ENCODE measurements at places on chromosomes 6 and 20. TPM values are rescaled to one million over a fixed set of nuclear protein-coding genes. Genes with fewer than 3 reads are reported as not detected.

The MYB gene
- total RNA-seq, result 0.29 TPM

The KIAA1755 gene
- total RNA-seq, result 8.7 TPM

The CTAGE9 gene
- total RNA-seq, result not detected

The KIF25 gene
- total RNA-seq, result not detected

The ATAT1 gene
- 5.3 TPM for total RNA-seq

DNA sequence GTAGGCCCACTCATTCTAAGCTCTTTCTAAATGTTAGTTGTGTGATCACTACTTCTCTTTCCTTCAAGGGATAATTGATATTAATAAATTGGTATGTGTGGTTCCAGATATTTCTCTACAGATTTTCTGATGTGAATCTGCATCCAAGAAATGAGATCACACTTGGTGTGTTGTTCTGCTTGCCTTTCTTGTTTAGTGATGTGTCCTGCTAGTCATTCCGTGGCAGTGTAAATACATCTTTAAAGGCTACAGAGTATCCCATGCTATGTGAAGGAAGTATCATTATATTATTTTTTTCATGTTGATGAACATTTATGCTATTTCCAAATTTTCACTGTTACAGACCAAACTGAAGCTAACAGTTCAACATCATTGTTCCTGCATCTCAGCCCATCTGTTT, 13.2 kb downstream of the CDH26 start:
- DNase-seq, result no peak

DNA sequence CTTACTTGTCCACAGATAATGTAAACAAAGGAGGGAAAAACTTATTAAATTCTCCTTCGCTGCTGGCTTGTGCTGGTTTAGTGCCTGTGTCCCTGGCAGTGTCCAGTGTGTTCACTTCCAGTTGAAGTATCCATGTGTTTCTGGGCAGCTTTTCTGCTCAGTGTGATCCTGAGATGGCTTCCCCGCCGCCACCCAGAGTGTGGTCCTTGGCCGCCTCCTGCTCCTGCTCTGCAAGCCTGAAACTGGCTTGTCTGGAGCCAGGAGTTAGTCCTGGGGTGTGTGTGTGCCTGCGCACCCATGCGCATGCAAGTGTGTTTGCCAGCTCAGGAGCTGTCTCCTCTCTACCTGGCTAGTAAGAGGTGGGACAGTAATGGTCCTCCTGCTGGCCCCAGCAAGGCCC, 7.2 kb downstream of the BTBD3 start:
- no peak for DNase-seq

DNA sequence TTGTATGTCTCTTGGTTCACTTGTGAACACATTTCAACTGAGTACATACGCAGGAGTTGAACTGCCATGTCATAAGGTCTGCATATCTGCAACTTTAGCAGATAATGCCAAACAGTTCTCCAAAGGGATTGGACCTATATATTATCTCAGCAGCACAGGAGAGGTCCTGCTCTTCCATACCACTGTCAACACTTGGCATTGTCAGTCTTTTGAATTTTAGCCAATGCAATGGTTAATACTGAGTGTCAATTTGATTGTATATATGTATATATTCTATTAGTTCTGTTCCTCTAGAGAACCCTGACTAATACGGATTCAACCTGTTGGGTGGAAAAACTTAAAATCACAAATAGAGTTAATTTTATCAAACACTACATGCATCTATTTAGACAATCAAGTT, 26.1 kb upstream of the ARHGAP18 start:
- no peak for DNase-seq

DNA sequence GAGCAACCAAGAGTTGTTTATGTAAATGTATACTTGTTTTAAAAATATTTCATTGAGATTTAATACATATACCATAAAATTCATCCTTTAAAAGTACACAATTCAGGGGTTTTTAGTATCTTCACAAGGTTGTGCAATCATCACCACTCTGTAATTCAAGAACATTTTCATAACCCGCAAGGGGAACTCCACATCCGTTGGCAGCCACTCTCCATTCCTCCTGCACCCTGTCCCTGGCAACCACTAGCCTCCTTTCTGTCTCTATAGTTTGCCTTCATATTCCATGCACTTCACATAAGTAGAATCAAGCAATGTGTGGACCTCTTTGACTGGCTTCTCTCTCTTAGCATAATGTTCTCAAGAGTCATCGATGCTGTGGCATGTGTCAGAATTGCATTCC, 104.2 kb upstream of the PDE10A start:
- peak; percentile 24 for DNase-seq

DNA sequence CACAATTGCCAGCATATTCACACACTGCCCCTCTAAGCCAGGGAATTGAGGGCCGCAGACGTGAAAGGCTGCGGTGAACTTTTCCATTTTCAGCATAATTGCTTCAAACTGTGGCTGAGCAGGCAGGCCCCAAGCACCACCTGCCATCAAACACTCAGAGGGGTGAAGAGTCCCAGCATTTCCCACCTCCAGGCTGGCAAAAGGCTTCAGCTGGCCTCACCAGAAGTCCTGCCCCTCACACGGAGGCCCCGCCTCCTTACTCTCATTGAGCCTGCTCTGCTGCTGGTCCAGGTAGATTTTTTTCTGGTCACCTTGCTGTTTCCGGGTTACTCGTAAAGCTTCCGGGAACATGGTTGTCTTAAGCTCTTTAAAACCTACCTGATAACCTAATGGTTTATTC, 52.0 kb upstream of the PRELID3B start:
- no peak for DNase-seq

GRCh38 chr6:107491760-107492660, 2.1 kb downstream of the SOBP start:
- no peak for DNase-seq

GRCh38 chr6:53504512-53504911, 40.4 kb downstream of the GCLC start:
- no peak for DNase-seq

DNA sequence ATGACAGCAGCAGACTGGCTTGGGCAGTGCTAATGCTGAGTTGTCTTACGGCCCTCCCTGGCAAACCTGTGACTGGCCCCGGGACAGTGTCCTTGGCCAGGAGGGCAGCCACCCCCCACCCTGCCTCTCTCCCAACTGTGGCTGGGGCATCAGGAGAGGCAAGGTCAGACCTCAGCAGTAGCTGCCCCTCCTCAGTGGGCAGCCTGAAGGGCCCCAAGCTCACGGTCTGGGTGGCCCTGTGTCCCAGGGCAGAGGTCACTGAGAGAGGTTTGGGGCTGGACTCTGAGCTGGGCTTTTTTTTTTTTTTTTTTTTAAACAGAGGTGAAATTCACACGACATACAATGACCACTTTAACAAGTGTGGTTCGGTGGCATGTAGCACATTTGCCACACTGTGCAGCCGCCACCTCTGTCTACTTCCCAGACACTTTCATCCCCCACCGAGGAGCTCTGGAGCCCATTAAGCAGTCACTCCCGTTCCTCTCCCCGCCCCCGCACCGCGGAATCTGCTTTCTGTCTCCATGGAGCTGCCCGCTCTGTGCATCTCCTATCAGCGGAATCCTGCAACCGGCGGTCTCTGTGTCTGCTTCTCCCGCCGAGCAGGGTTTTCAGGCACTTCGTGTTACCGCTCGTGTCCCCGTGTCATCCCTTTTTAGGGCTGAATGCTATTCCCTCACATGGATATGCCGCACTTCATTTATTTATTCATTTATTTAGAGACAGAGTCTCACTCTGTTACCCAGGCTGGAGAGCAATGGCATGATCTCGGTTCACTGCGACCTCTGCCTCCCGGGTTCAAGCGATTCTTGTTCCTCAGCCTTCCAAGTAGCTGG, 67.9 kb upstream of the GATA5 start:
- DNase-seq, result no peak

DNA sequence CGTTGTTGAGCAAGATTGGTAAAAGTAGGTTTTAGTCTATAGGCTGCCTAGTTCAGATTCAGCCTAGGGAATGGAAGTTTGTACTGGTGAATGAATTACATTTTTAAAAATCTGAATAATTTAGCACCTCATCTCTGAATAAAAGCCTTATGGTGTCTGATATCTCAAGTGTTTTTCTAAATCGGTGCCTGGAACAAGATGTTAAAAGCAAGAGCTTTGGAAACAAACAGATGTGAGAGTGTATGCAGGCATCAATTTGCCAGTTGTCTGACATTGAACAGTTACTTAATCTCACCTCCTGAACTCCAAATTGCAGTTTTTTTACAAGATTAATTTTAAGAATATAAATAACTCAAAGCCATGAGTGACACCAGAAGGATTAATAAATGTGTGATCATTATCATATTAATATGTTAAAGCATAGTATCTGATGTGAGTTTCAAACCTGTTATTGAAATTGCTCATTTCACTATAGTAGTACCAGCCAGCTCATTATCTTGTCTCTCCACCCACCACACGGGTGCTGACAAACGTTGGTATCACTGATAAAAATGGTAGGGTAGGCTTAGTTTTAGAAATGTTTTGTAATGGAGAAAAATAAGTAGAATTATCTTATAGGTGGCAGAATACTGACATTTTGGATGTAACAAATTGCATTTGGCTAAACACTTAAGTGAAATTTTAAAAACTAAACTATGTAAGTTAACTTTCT, 157.3 kb downstream of the FAM83B start:
- no peak for DNase-seq

DNA sequence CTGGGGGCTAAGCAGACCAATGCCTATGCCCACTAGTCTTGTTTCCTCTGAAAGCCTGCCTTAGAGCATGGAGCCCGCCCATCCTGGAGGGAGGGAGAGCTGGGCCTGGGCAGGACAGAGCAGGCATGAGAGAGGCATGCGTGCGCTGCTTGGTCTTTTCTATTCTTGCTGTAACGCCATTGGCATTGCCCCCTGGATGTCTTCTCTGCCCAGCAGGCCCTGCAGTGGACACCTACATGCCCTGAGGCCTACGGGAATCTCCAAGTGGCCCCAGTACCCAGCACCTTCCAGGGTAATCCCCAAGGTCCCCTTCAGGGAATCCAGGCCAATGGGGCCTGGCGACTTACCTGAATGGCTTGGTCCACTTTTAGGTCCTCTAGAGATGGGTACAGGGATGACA, 8.9 kb downstream of the SDCBP2 start:
- no peak for DNase-seq

GRCh38 chr20:32439132-32439829, 81.2 kb downstream of the ASXL1 start:
- no peak for DNase-seq

GRCh38 chr6:25320459-25320858, 41.3 kb downstream of the CARMIL1 start:
- DNase-seq, result no peak

DNA sequence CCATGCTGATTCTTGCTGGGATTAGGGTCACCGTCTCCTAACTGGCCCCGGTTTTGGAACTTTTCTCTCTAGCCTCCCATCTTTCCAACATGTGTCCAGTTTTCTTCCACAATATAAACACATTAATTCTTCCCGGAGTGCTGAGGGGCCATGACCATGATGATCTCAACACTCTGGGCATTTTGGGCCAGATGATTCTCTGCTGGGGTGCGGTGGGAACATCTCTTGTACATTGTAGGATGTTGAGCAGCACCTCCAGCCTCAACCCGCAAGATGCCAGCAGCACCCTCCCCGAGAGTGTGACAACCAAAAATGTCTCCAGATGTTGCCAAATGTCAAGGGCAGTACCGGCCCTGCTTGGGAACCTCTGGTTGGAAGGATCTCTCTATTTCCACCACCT, 164.8 kb downstream of the TFAP2C start:
- no peak for DNase-seq

- no peak for DNase-seq
Measured at GRCh38 chr20:37363221-37364012, 17.5 kb downstream of the SRC start.

- no peak for DNase-seq
Measured at GRCh38 chr6:21022343-21023107, 488.3 kb downstream of the CDKAL1 start.

GRCh38 chr6:34520645-34521462, 35.3 kb downstream of the SPDEF start:
- no peak for DNase-seq
